ENCODE measurements at places on chromosomes 7 and 10. TPM values are rescaled to one million over a fixed set of nuclear protein-coding genes. Genes with fewer than 3 reads are reported as not detected.

Gene PON1
- not detected for polyA plus RNA-seq

Gene GBX1
- polyA plus RNA-seq, result not detected

Gene CDK5
- 11.4 TPM for polyA plus RNA-seq

Gene ZNF425
- polyA plus RNA-seq, result 0.95 TPM

Gene EPHA1
- 0.80 TPM for polyA plus RNA-seq

Gene GOLGA7B
- not detected for polyA plus RNA-seq

Gene ZNF853
- 1.5 TPM for polyA plus RNA-seq

Gene CCDC172
- not detected for polyA plus RNA-seq

Gene TRAPPC14
- 6.3 TPM for polyA plus RNA-seq

Gene PNLIPRP2
- polyA plus RNA-seq, result not detected

Gene LIPK
- polyA plus RNA-seq, result not detected

Gene DENND11
- 8.9 TPM for polyA plus RNA-seq

Gene TLX1
- not detected for polyA plus RNA-seq

Gene SPDYE9
- polyA plus RNA-seq, result 0.19 TPM

Gene ZNF680
- 10.4 TPM for polyA plus RNA-seq

Gene KCP
- 0.26 TPM for polyA plus RNA-seq

Gene ADAMTS14
- polyA plus RNA-seq, result not detected
